ENCODE measurements at places on chromosomes 11 and 22.

DNA sequence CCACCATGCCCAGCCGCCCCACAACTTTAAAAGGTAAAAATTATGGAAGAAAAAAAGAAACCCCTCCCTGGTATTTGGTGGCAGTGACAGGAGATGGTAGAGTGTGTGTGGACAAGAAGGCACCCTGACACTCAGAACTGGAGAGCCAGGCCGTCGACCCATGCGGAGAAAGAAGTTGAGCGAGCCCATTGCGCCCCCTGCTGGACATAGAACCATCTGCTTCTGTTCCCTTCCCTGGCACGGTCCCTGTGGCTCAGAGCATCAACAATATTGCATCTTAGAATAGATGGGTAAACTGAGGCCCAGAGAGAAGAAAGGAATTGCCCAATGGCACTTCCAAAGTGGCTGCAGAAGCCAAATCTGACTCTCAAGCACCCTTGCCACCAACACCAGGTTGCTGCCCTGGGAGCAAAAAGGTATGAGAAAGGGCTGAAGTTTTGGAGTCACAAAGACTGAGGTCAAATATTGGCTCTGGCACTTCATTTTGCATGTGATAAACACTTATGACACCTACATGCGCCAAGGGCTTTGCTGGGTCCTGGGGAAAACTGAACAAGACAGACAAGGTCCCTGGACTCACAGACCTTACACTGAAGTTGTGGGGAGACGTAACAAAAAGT is 8.6 kb downstream of the MRPL11 start:
- DNase-seq: peak; percentile 54

- no peak for DNase-seq
Measured at GRCh38 chr22:33565580-33565995, 354.7 kb downstream of the LARGE1 start.

DNA sequence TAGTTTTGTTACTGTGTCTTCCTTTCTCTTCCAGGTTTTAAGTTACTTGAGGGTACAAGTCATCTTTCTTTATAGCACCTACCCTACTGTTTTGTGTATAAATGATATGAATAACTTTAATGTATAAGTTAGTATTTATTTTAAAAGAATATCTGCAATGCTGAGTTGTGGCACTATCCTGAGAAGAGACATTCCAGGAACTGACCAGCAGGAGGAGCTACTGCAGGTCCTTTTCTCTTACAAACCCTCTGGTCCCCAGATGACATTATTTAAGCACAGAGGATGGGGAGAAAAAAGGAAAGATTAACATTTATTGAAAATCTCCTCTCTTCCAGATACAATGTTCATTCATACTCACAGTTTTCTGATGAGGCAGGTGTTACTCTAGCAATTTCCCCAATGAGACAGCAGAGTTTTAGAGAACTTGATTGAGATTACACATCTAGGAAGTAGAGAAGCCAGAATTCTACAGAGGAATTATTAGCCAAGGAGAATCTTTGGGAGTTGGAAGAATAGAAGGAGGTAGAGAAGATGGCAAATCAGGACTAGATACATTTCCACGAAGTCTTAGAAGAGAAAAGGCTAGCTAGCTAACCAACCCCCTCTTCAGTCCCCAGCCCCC is 541.2 kb upstream of the API5 start:
- no peak for DNase-seq

DNA sequence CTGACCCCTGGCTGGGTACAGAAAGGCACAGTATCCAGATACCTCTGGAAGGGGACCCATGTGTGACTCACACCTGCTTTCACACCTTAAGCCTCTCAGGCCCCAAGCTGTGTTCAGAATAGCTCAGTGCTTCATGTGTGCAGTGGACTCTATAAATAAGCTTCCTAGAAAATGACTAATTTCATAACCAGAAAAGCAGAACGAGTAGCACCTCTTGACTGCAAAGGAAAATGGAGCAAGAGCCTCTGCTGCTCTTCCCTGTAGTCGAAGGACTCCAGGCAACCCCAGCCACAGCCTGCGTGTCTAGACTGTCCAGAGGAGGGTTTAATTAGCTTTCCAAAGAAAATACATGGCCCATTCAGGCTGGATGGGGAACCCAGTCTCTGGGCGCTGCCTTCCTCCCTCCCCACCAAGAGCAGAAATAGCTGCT is 23.1 kb downstream of the PTPN5 start:
- no peak for DNase-seq

- no peak for DNase-seq
Measured at GRCh38 chr11:109789901-109790300, 303.3 kb upstream of the ZC3H12C start.

- DNase-seq: no peak
Measured at GRCh38 chr22:37381489-37381888, 45.8 kb downstream of the ELFN2 start.

DNA sequence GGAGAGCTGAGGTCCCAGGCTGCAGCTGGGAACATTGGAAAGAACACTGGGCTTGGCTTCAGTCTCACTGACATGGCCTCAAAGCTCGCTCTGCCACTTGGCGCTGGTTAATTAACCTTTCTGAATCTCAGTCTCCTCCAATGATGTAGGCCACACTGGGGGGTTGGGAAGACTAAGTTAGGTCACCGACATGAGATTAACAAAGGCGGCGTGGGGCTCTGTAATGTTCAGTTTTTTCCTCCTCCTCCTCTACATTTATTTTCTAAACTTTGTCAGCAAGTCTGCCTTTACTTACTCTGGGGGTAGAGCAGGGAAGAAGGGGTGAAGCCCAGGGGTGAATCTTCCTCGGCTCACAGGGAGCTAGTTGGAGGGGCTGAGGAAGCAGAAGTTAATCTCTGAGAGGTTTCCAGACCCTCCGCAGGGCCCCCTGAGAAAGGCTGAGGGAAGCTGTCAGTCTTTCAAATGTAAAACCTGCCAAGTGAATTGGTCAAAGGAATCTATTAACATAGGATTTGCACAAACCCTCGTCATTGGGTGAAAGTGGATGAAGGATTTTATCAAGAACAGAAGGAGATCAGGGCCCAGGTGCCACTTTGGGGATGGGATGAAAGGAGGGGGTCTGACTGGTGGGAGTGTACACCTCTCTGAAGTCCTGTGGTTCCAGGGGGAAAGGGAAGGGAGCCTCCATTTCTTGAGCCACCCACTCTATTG is 32.1 kb upstream of the TENM4 start:
- no peak for DNase-seq

DNA sequence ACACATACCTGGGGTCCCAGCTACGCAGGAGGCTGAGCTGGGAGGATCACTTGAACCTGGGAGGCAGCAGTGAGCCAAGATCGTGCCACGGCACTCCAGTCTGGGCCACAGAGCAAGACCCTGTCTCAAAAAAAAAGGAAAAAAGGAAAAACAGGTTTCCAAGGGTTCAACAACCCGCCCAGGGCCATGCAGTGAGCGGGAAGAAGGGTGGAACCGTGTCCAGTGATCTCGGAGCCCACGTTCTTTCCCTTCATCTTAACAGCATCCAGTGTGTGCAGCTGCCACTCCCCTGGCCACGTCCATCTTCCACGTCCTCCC is 14.9 kb upstream of the LRP5 start:
- no peak for DNase-seq

- no peak for DNase-seq
Measured at GRCh38 chr22:24090581-24090980, 79.5 kb downstream of the CABIN1 start.

All from T-cell (primary cell).